Omental fat pad (tissue), 4 donors: ENCODE measurements at places on chromosomes 12 and 14. TPM values are rescaled to one million over a fixed set of nuclear protein-coding genes. Genes with fewer than 3 reads are reported as not detected.

The GDF3 gene
- total RNA-seq: not detected

The ZBTB42 gene
- total RNA-seq: 8.0 TPM

The RHOJ gene
- 6.0 TPM for total RNA-seq

The GRIP1 gene
- total RNA-seq: 2.5 TPM

The IL26 gene
- total RNA-seq: not detected
